Naive thymus-derived CD4-positive, alpha-beta T cell (primary cell): ENCODE measurements at places on chromosomes 7 and 10. TPM values are rescaled to one million over a fixed set of nuclear protein-coding genes. Genes with fewer than 3 reads are reported as not detected.

- no peaks in the 10 kb centered on the region for H3K27me3 ChIP-seq
- H3K27ac ChIP-seq = no peak overlapping the region
- peaks cover 17% of the 10 kb centered on the region for H3K36me3 ChIP-seq
- no peak for DNase-seq
These were observed 4.5 kb upstream of the BHLHA15 start for GRCh38 chr7:98206451-98207330.

- H3K4me1 ChIP-seq = no peaks in the 10 kb centered on the region
- H3K27me3 ChIP-seq = no peaks in the 10 kb centered on the region
- H3K27ac ChIP-seq = no peak overlapping the region
- DNase-seq = no peak
- no peaks in the 10 kb centered on the region for H3K36me3 ChIP-seq
These were observed 398.8 kb upstream of the IGFBP3 start for GRCh38 chr7:46319841-46320240.

DNA sequence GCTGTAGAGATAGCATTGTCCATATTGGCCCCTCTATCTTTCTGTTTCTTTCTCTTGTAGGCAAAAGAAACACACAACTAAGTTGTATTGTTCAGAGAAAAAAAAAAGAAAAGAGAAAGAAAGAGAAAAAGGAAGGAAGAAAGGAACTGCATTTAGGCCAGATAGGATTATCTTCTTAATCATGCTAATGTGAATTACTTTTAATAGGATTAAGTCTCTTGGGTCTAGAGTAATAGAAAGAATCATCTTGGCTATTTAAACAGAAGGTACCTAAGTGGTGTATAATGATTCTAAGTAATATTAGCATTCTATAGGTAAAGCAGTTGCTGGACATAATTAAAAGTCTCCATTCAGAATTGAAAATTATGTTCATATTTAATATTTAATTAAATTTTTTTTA lies 42.2 kb downstream of the GPR85 start:
- no peaks in the 10 kb centered on the region for H3K27me3 ChIP-seq
- no peaks in the 10 kb centered on the region for H3K36me3 ChIP-seq
- DNase-seq = no peak
- no peak overlapping the region for H3K27ac ChIP-seq
- no peak overlapping the region for H3K4me3 ChIP-seq

- no peak for DNase-seq
- no peak overlapping the region for H3K27ac ChIP-seq
- H3K36me3 ChIP-seq = no peaks in the 10 kb centered on the region
- no peaks in the 10 kb centered on the region for H3K27me3 ChIP-seq
- H3K4me1 ChIP-seq = no peaks in the 10 kb centered on the region
These were observed 13.5 kb upstream of the HIPK2 start for GRCh38 chr7:139791316-139791715.

- no peaks in the 10 kb centered on the region for H3K36me3 ChIP-seq
- H3K4me1 ChIP-seq = no peaks in the 10 kb centered on the region
- DNase-seq = no peak
- H3K27me3 ChIP-seq = no peaks in the 10 kb centered on the region
- H3K4me3 ChIP-seq = peak overlapping the region; percentile 79
These were observed 24.3 kb upstream of the MKI67 start for GRCh38 chr10:128150561-128150960.

DNA sequence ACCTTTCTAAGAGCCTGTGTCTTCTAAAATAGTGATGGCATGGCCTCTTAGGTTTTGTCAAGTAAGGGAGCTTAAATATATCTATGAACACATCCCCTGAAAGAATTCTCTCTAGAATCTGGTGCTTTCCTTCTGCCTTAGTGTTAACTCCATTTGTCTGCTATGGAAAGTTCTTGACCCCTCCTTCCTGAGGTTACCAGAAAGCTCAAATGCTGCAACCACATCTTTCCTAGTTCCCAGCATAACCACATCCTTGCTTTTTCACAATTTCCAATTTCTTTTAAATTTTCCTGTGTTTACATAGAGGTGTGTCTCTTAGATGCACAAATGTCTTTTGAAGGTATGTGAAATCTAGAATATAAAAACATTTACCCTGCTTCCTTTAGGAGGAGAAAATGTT lies 16.4 kb upstream of the GSDME start:
- H3K27me3 ChIP-seq = no peaks in the 10 kb centered on the region
- H3K4me1 ChIP-seq = no peaks in the 10 kb centered on the region
- H3K27ac ChIP-seq = no peak overlapping the region
- DNase-seq = no peak
- H3K36me3 ChIP-seq = no peaks in the 10 kb centered on the region

DNA sequence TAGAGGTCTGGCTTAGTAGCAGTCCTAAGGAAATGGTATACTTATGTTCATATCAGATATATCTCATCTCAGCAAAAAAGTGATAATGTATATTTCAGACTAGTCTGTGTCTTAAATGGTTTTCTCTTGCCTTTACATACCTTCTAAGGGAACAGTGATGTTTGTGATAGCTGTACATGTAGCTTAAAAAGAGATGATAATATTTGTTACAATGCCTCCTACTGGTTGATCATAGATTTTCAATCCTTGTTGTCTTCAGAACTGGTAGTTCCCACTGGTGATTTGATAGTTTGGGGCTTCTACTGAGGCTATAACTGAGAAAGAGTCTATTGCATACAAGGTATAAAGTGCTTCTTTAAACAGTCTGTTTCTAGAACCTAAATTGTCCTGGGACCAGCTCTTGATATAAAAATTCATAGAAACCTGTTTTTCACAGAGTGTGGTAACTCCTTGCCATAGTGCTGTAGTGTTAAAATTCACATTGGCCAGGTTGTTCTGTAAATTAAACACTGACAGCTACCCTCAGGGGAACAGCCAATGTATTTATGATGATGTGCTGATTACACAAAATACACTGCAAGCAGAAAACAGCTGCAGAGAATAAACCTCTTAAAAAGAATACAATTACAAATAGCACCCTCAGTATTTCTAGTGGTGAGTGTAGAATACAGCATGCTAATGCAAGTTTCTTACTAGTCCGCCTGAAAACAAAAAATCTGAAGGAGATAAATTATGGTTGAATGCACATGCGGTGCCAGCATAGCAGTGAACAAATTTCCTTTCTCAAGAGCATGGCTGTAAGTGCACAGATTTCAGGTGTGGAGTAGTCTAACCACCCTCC lies 90.3 kb downstream of the BTRC start:
- no peaks in the 10 kb centered on the region for H3K36me3 ChIP-seq
- H3K4me1 ChIP-seq = no peaks in the 10 kb centered on the region
- no peaks in the 10 kb centered on the region for H3K27me3 ChIP-seq

- no peak overlapping the region for H3K27ac ChIP-seq
- no peak overlapping the region for H3K4me3 ChIP-seq
- DNase-seq = no peak
- no peaks in the 10 kb centered on the region for H3K36me3 ChIP-seq
- peaks cover 14% of the 10 kb centered on the region for H3K4me1 ChIP-seq
These were observed 8.3 kb downstream of the MNX1 start for GRCh38 chr7:157001920-157002818.

- no peak overlapping the region for H3K4me3 ChIP-seq
- H3K4me1 ChIP-seq = no peaks in the 10 kb centered on the region
- H3K27ac ChIP-seq = no peak overlapping the region
- H3K36me3 ChIP-seq = no peaks in the 10 kb centered on the region
- H3K27me3 ChIP-seq = no peaks in the 10 kb centered on the region
These were observed 93.1 kb downstream of the TMEM178B start for GRCh38 chr7:141166926-141167325.

DNA sequence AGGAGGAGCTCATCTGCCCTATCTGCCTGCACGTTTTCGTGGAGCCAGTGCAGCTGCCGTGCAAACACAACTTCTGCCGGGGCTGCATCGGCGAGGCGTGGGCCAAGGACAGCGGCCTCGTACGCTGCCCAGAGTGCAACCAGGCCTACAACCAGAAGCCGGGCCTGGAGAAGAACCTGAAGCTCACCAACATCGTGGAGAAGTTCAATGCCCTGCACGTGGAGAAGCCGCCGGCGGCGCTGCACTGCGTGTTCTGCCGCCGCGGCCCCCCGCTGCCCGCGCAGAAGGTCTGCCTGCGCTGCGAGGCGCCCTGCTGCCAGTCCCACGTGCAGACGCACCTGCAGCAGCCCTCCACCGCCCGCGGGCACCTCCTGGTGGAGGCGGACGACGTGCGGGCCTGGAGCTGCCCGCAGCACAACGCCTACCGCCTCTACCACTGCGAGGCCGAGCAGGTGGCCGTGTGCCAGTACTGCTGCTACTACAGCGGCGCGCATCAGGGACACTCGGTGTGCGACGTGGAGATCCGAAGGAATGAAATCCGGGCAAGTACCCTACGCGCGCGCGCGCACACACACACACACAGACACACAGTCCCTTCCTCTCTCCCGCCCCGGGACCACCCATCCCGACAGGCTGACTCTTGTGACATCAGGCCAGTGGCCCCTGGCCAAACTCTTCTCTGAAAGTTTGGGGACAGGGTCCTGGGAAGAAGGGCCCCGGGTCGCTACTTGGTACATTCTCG lies 538 bp downstream of the TRIM8 start:
- peak overlapping the region; percentile 99 for H3K4me3 ChIP-seq
- no peaks in the 10 kb centered on the region for H3K27me3 ChIP-seq
- peak; percentile 80 for DNase-seq
- H3K36me3 ChIP-seq = no peaks in the 10 kb centered on the region
- H3K4me1 ChIP-seq = peaks cover 35% of the 10 kb centered on the region

GRCh38 chr10:114996542-114996941 lies 58.5 kb downstream of the TRUB1 start:
- H3K36me3 ChIP-seq = no peaks in the 10 kb centered on the region
- no peaks in the 10 kb centered on the region for H3K27me3 ChIP-seq
- H3K4me1 ChIP-seq = no peaks in the 10 kb centered on the region
- H3K4me3 ChIP-seq = no peak overlapping the region
- DNase-seq = no peak
- H3K27ac ChIP-seq = no peak overlapping the region

- no peak overlapping the region for H3K4me3 ChIP-seq
- no peak overlapping the region for H3K27ac ChIP-seq
- H3K36me3 ChIP-seq = no peaks in the 10 kb centered on the region
- H3K27me3 ChIP-seq = no peaks in the 10 kb centered on the region
These were observed 196.1 kb downstream of the DOCK4 start for GRCh38 chr7:112010109-112010508.

DNA sequence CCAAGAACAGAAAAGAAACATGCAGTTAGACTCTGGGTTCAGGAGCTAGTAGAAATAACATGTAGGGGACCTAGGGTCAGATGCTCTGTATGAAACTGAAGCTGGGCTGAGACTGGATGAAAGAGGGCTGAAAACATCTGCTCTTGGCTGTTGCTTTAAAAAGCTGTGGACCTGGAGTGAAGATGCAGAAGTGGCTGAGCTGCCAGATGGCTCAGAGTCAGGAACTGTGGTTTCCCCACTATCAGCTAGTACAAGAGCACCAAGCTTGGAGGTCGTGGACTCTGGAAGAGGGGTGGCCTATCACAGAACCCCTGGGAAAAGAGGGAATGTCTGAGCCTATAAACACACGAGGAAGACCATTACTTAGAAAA lies 5.9 kb downstream of the ADK start:
- peaks cover 5% of the 10 kb centered on the region for H3K4me1 ChIP-seq
- no peaks in the 10 kb centered on the region for H3K36me3 ChIP-seq
- no peaks in the 10 kb centered on the region for H3K27me3 ChIP-seq

OTUD1 gene
- total RNA-seq = 44.5 TPM

HECTD2 gene
- total RNA-seq = 1.1 TPM

LIPN gene
- total RNA-seq = 5.1 TPM

CALHM3 gene
- total RNA-seq = not detected

TDRD1 gene
- 0.35 TPM for total RNA-seq

FZD8 gene
- total RNA-seq = 0.47 TPM

PILRB gene
- total RNA-seq = 79.1 and 79.7 TPM in 2 replicates

CCDC136 gene
- 14.0 TPM for total RNA-seq

LRRD1 gene
- total RNA-seq = 0.17 TPM
